ENCODE measurements at places on chromosomes 12 and 14.
A peak's percentile ranks its signal among the peaks of the same experiment; 100 is the strongest.

- DNase-seq = peak; percentile 85
These were observed 670.3 kb upstream of the TBX3 start for GRCh38 chr12:115354007-115354890.

DNA sequence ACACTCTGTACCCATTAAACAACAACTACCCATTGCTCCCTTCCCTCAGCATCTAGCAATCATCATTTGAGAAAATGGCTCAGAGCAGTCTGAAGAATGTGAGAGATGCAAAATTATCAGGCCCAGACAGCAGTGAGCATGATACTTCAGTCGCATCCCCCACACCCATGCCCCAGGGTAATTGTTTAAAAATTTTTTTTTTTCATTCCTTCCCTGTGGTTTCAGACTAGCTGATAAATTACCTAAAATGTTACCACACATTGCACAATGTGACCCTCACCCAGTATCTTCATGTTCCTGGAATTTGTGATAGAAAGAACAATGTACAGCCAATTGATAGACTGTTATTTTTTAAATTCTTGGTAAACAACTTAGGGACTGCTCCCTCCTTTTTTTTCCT is 11.3 kb upstream of the USP15 start:
- no peak for DNase-seq

DNA sequence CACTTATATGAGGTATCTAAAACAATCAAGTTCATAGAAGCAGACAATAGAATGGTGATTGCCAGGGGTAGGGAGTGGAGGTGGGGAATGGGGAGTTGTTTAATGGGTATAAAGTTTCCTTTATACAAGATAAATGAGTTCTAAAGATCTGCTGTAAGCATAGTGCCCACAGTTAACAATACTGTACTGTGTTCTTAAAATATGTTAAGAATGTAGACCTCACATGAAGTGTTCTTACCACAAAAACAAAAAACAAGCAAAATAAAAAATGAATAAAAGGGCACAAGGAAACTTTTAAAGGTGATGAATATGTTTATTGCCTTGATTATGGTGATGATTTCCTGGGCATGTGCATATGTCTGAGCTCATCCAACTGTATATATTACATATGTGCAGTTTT is 211.8 kb downstream of the MSRB3 start:
- no peak for DNase-seq

DNA sequence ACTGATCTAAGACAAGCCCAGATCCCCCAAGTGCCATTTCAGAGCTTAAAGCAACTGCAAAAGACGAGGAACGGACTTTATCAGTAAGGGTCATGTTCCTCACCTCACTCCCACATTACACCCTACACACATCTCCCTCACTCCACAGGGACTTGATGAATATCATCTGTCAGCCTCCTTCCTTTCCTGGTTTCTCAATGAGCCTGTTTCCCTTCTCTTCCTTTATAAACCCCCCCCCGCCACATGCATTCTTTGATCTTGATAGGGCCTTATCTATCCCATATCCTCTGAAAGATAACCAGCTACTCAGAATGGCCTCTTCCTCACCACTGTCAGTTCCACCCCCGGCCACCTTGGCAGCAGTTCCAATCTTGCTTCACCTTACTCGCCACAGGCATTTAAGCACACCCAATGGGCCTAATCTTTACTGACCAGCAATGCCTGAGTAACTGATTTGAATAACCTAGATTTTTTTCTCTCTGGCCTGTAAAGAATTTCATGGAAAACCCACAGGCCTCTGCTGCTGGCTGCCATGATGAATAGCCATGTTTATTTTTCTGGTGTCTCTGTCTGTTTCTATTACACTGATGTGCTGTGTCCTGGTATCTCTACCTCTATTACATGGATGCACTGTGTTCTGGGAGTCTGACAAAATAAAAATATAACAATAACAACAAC is 138.7 kb downstream of the PHLDA1 start:
- peak; percentile 48 for DNase-seq

DNA sequence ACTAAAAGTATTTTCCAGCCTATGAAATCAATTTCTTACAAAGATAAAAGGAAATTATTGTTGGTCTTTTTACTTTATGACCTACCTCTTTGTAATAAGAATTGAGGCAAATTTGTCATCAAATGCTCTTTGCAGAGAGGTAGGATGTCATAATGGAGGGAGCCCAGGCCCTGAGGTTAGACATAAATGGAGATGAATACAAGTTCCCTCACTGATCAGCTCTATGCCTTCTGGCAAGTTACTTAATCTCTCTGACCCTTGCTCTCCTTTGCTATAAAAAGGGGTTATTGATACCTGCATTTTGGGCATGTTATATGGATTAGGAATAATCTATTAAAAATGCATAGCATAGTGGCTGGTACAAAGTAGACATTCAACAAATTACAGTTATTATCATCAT is 146.9 kb upstream of the KRR1 start:
- no peak for DNase-seq

GRCh38 chr12:132520421-132521199 is 30.7 kb downstream of the FBRSL1 start:
- no peak for DNase-seq

- DNase-seq = no peak
These were observed 35.6 kb downstream of the TMEM120B start for GRCh38 chr12:121748218-121748570.

GRCh38 chr14:100330388-100330931 is 7.3 kb downstream of the SLC25A47 start:
- DNase-seq = no peak

DNA sequence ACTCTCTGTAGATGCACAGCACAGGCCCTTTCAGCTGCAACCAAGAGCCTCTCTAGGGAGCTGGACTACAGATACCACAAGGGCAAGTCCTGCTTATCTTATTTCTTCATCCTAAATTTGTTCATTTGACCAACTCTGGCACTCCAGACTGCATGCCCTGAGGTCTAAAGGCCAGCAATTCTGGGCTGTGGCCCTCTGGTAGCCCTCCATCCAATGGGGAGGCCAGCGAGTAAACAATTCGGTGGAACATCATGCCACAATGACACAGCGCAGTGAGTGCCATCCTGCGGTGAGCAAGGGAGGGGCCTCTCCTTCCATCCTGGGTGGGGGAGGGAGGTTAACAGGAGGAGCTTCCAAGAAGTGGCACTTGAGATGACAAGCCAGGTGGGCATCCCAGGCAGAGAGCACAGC is 652 bp upstream of the SELPLG start:
- DNase-seq = no peak

DNA sequence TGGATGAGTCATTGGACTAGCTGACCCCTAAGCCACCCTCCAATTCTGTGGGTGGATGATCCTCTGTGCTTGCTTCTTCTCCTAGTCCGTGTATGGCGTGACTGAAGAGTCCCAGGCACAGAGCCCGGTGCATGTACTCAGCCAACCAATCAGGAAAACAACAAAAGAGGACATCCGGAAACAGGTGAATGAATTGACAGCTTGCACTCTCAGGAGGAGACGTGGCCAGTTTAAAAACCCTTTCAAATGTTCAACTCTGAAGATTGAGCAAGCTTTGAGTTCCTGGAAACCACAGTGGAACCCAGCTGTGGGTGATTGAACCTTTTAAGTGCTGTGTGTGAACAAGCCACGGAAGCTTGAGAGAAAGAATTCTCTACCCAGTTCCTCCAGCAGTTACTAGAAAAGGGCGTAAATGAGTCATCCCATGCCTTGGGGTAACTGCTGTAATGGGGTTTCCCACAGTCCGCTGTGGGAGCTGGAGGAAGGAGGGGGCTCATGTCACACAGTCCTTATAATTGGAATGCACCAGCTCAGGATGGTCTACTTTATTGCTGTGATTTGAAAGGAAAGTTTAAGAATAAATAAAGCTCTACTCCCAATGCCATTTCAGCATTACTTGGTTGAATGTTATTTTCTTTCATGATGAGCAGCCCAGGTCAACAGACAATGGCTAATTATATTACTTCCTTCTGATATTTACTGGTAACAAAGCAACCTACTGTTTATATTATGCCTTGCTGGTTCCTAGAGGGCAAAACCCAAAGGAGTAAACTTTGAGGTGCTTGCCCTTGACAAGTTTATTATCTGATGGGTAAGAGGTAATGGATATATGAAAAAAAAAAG is 417.0 kb downstream of the DPF3 start:
- DNase-seq = no peak

GRCh38 chr12:124006085-124006845 is 33.2 kb downstream of the ZNF664 start:
- DNase-seq = peak; percentile 43

DNA sequence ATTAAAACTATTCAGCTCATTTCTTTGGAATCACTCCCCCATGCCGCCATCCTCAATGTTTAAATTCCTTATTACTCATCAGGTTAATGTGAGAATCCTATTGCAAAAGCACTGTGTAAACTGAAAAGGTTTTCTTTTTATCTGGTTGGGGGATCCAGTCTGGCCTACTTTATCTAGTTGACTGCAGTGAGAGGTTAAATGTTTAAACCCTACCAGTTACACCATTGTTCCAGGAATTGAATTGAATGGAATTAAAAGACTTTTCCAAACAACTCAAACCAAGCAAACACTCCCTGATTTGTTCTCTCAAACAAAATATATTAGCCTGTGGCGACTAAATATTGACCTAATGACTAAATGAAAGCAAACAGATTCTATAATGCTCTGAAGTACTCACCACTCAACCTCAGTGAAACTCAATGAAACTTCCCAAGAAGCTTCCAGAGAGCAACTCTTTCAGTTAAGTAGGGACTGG is 100.5 kb downstream of the VEZT start:
- no peak for DNase-seq

GRCh38 chr14:100602621-100603230 is 15.5 kb upstream of the BEGAIN start:
- DNase-seq = no peak

GRCh38 chr14:96631621-96632362 is 129.6 kb downstream of the PAPOLA start:
- DNase-seq = no peak

- DNase-seq = no peak
These were observed 7.6 kb upstream of the BRMS1L start for GRCh38 chr14:35818346-35819115.

GRCh38 chr14:96752594-96752993 is 44.6 kb upstream of the VRK1 start:
- no peak for DNase-seq

DNA sequence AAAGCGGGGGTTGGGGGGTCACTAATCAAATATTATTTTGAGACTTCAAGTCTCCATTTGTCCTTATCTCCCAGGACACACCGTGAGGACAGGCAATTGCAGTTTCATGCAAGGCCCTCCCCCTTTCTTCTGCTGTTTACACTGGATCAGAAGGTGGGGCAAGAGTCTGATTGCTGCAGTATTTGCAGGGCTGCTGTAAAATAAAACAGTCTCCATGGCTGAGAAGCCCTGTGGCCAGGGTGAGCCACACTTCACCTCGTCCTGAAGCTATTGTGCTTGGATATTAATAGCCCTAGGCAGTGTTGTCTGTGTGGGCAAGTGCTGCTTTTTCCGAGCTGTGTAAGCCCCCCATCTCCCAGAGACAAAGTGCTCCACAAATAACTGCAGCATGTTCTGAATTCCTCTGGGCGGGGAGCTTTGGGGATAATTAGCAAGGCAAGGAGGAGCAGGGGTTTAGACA is 187.4 kb upstream of the NTF3 start:
- DNase-seq = no peak

DNA sequence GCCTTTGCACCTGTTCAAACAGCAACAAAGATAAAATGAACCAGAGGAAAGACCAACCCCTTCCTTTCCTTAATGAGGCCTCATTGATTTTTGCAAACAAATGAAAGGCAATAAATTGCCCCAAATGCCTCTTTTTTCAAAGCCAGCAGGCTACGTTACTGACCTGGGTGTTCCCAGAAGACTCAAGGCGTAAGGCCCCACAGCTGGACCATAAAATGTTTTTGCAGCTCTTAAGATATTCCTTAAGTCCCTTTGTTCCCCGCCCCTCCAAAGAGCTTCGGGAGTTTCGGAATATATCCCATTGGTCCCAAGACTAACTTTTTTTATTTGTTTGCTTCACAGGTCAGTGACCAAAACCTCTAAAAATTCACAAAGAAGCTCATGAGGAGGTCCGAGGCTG is 462.9 kb upstream of the PRICKLE1 start:
- no peak for DNase-seq

DNA sequence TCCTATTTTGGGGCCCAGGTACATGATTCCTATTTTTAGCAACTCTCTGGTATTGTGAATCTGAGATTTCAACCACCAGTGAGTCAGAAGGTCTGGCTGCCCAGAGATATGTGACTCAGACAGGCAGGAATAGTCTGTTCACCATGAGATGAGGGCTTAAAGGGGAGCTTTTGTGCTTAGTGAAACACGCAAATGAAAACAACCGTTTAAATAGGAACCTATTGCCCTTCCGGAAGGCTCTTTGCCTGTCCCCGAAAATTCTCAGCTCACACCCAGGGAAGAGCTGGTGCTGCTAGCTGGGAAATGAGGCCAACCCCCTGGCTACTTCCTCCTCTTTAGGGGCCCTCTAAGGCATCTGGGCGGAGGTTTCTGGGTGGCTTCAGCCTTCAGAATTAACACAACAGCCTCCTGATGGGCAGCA is 283.6 kb downstream of the CACNA1C start:
- DNase-seq = peak; percentile 62

- DNase-seq = no peak
These were observed 166.9 kb upstream of the LRIG3 start for GRCh38 chr12:59087077-59087673.

GRCh38 chr12:55843431-55843830 is 695 bp upstream of the MMP19 start:
- DNase-seq = no peak

DNA sequence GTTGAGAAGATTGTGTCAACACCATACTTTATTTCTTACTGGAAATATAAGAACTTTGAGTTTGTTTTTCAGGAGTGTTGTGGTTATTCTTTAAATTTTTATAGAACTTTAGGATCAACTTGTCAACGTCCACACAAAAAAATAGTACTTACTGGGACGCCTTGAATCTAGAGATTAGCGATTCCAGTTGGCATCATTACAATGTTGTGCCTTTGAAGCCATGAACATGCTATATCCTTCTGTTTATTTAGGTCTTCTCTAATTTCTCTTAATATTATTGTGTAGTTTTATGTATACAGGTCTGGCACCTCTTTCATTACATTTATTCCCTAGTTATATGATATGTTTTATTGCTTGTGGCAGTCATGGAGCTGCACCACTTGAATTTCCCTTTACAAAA is 320.8 kb upstream of the CCDC196 start:
- no peak for DNase-seq

DNA sequence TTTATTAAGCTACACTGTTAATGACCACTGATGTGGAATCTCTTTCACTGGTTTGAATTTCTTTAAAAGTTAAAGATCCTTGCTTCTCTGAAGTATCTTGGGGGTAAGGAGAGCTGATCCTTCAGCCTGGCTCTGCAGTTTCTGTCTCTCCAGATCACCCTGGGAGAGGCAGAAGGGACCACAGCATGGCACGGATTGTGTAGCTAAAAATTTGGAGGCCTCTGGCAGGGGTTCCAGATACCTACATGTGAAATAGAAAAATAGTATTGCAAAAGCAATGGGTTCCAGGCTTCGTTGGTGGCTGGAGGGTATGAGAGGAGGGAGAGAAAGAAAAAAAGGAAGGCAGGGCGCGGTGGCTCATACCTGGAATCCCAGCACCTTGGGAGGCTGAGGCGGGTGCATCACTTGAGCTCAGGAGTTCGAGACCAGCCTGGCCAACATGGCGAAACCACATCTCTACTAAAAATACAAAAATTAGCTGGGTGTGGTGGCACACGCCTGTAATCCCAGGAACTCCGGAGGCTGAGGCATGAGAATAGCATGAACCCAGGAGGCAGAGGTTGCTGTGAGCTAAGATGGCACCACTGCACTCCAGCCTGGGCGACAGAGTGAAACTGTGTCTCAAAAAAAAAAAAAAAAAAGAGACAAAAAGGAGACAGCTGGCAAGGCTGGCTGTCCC is 3.4 kb downstream of the CHST11 start:
- no peak for DNase-seq
